ENCODE measurements at places on chromosomes 2 and 18.

- DNase-seq: no peak
Measured at GRCh38 chr2:192655916-192656315, 461.2 kb upstream of the TMEFF2 start.

DNA sequence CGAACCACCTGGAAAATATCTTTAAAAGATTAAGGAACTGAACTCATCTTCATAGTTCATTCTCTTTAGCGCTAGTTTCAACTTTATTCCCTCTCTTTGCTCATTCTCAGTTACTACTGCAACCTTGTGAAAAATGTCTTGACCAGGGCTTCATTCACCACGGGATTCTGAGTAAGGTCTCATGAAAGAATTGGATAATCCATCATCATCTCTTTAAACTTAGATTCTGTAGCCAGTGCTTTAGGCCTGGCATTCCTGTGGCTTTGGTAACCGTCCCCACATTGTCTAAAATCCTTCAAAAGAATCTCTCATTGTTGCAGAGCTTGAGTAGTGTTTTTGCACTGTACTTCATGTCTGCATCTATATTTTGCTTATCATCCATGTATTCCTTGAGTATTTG, 229.5 kb downstream of the ETAA1 start:
- DNase-seq: no peak

DNA sequence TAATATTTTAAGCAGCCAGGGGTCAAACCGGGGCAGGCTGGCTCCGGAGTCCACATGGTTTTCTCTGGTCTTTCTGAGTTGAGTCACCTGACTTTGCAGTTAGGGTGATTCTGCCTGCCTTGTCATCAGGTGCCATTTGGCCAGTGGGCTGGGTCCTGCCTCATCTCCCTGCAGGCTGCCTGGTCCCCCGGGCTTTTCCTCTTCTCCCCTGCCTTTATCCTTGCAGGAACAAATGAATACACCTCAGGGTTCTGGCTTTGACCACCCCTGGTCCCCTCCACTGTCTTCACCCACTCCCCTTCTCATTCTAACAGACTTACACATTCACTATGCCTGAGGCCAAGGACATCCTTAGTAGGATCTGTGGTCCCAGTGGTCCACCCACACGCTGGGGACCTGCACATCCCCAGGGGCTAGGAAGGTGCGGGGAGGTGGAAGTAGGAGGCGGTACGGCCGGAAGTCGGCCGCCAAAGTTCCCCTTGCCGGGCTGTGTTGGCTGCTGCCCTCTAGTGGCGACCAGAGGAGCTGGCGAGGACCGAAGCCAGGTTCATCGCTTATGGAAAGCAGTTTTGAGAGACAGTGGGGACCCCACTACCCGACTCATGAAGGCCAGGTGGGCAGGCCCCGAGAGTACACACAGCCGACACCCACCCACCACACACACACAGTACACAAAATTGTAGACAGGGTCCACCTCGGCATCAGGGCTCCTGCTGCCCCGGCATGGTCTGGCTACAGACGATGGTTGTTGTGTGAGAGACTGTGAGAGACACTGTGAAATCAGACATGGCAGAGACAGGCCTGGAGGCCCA, 6.3 kb upstream of the TEX261 start:
- peak; percentile 80 for DNase-seq

- DNase-seq: no peak
Measured at GRCh38 chr18:59517446-59518165, 158.5 kb upstream of the LMAN1 start.

DNA sequence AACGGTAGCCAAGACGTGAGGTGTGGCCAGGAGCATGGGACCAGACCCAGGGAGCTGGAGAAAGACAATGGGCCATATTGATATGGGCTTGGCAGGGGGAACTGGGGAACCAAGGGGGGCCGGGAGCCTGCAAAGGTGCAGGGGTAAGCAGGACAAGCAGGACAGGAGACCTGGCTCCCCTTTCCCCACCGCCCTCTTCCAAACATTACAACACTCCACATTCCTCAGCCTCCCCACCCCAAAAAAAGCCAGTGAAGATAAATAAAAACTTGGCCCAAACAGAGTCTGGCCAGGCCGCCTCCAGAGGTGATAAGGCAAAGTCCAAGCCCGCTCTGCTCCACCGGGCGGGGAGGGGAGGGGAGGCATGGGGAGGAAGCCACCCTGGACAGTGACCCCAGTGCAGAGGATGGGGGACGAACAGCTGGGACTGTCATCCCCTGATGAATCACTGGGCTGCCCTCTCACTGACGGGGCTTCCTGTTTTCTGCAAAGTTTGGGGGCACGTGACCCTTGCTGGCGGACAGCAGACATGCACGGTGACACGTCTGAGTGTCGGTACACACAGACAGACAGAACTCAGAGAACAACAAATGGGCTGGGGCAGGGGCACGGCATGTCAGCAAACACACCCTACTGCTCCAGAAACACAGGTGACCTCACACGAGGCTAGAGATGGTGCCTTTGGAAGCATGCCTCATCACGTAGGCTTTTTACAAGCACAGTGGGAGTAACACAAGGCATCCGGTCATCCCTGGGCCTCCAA, 100.2 kb downstream of the TNS1 start:
- no peak for DNase-seq

DNA sequence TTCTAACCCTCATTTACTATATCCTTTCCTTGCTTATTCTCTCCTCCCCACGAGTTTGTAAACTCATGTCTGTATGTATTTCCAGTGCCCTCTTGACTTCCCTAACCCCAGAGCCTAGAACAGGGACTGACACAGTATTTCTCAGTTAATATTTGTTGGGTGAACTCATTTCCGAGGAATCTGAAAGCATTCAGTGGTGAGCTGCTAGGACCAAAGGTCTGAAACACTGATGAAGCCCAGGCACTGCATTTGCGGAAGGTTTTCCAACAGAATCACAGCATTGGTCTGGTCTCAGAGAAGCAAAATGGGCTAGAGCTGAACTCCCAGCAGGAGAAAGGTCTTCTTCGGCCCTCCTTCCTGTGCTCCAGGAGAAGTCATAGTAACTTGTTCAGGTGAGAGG, 56.8 kb downstream of the SOX11 start:
- DNase-seq: no peak

- no peak for DNase-seq
Measured at GRCh38 chr2:56448403-56449001, 264.7 kb downstream of the CCDC85A start.

DNA sequence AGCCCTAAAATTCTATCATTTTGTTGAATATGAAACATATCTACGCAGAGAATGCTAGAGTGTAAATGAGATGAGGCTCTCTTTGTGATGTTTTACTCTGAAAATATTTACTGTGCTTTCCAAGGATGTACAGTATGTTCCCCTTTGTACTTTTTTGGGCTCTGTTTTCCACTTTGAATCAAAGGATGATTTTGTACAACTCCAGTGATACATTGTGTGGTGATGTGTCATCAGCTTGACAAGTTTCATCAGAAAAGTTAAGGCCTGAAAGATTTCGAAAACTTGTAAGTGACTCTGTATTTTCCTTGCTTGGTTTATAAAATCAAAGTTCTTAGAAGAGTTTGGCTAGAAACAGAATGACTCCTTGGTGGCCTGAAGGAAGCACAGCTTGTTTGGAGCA, 206.3 kb downstream of the LTBP1 start:
- DNase-seq: no peak

- DNase-seq: no peak
Measured at GRCh38 chr2:145344076-145344724, 824.3 kb upstream of the ZEB2 start.

DNA sequence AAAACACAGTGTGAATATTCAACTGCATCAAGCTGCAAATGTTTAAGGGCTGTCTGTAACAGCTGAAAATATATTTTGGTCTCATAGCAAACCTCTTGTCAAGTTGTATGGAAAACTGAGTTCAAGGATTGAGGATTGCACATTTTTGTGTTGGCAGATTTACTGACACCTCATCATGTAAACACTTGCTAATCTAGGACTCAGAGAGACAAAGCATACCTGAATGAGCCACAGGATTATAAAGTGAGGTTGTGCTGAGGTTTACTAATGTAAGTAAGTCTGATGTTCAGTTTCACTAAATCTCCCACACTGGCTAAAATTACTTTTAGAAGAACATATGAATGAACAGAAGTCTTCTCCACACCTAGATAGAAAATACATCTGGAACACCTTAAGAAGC, 1993.1 kb upstream of the CELF4 start:
- no peak for DNase-seq

GRCh38 chr2:133674433-133675331, 106.4 kb upstream of the NCKAP5 start:
- DNase-seq: no peak

DNA sequence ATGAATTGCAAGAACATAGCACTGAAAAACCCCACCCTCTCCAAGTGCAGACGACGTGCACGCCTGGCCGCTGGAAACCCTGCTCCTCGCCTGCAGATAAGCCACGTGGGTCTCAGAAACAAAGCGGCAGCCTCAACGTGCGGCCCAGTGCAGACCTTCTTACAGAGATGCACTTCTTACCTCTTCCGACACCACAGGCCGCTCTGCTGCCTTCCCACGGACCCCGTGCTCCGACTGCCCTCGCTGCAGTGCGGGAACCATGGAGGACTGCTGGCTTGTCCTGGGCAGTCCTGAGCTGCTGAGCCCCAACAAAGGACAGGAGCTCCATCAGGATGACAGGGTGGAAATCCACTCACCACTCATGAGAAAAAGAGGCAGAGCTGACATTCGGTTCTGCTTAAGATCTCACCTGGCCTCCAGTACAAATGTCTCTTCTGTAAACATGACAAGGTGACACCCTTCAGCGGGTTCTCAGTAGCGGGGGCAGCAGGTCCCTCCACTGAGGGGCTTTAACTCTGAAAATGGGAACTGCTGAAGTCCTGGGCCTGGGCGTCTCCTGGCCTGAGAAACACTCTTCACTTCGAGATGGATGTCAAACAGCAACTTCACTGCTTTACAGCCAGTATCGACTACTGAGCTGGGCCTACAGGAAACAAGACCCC, 6.2 kb downstream of the COPS9 start:
- DNase-seq: no peak
